ENCODE measurements at places on chromosomes 4 and X.

DNA sequence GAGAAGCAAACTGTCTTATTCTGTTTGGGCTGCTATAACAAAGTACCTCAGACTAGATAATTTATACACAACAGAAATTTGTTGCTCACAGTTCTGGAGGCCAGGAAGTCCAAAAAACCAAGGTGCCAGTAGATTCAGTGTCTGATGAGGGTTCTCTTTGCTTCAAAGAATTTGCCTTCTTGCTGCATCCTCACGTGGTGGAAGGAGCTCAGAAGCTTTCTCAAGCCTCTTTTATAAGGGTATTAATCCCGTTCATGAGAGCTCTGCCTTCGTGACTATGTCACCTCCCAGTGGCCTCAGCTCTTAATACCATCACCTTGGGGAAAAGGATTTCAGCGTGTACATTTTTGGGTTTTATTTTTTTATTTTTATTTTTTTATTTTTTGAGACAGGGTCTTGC lies 20.1 kb downstream of the CA5B start:
- DNase-seq: no peak

GRCh38 chr4:73429826-73430587 lies 6.0 kb upstream of the AFP start:
- no peak for DNase-seq

GRCh38 chr4:104394406-104395167 lies 100.1 kb downstream of the CXXC4 start:
- DNase-seq: no peak

GRCh38 chr4:159204566-159204965 lies 101.7 kb downstream of the RAPGEF2 start:
- no peak for DNase-seq

- DNase-seq: no peak
Observed at GRCh38 chrX:112545051-112545450, 134.7 kb downstream of the LHFPL1 start.

GRCh38 chrX:150907474-150907873 lies 9.0 kb upstream of the CD99L2 start:
- DNase-seq: no peak

- no peak for DNase-seq
Observed at GRCh38 chr4:77913348-77913747, 50.7 kb downstream of the MRPL1 start.

DNA sequence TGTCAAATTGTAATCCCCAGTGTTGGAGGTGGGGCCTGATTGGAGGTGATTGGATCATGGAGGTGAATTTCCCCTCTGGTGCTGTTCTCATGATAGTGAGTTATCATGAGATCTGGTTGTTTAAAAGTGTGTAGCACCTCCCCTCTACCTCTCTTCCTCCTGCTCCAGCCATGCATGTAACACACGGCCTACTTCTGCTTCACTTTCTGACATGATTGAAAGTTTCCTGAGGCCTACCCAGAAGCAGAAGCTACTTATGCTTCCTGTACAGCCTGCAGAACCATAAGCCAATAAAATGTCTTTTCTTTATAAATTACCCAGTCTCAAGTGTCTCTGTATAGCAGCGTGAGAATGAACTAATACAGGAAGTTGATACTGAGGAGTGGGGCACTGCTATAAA lies 61.7 kb upstream of the DDX60 start:
- peak; percentile 63 for DNase-seq

- DNase-seq: no peak
Observed at GRCh38 chr4:77248805-77249204, 91.8 kb downstream of the CCNG2 start.

- DNase-seq: no peak
Observed at GRCh38 chrX:88397551-88397950, 349.5 kb upstream of the CPXCR1 start.

GRCh38 chr4:126264839-126265238 lies 950.1 kb downstream of the FAT4 start:
- no peak for DNase-seq

GRCh38 chrX:110257889-110258288 lies 60.0 kb downstream of the AMMECR1 start:
- no peak for DNase-seq

DNA sequence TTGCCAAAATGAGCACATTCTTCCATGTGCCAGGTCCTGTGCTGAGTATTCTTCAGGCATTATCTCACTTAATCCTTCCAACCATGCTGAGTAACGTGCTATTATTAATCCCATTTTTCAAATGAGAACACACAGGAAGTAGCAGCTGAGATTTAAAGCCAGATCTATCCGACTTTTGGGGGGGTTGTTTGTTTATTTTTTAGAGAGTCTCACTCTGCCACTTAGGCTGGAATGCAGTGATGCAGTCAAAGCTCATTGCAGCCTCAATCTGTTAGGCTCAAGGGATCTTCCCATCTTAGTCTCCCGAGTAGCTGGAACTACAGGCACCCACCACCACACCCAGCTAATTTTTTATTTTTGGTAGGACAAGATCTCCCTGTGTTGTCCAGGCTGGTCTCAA lies 55.5 kb upstream of the TRIM2 start:
- no peak for DNase-seq

DNA sequence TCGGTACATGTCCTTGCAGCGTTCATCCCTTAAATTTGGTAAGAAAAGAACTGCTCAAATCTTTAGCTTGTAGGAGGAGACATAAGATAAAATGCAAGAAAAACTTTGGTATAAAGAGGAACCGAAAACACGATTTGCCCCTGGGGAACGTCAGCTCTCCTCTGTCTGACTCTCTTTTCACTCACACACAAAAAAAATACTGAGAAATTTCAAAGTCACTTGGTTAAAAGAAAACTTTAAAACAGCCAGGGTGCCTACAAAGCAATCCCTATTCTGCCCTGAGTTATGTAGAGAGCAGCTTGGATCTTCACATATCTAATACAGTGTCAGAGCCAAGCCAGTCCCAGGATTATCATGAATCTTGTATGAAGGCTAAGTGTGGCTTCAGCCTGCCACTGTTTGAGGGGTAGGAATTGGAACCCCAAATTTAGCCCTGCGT lies 248.5 kb upstream of the CXXC4 start:
- no peak for DNase-seq

DNA sequence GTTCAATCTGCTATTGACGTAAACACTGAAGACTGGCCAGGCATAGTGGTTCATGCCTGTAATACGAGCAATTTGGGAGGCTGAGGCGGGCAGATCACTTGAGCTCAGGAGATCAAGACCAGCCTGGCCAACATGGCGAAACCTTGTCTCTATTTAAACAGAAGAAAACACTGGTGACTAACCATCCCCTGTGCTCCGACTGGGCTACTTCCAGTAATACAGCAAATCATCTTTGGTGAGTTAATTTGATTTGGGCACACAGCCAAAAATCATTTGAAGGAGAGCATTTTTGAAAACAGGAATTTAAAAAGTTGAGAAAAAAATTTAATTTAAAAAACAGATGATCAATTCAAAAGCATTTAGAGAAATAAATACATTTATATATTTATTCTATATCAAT lies 52.0 kb downstream of the SEC24D start:
- no peak for DNase-seq

DNA sequence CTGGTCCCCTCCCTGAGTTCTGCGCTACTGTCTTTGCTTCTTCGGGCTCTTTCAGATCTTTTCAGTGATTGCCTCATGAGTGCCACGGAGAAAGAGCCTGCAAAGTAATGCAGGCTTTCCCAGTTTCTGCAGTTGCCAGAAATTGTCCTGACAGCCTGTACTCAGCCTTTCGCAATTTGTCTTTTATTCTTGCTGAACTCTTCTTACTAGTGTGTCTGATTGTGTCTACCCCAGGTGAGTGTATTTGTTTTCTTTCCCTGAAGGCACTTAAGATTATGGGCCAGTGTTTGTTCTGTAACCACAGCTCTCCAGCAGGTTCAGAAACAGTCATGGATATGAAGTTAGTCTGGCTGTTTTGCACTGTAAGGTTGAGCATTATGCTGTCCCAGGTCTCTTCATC lies 47.1 kb downstream of the FAM193A start:
- DNase-seq: no peak

DNA sequence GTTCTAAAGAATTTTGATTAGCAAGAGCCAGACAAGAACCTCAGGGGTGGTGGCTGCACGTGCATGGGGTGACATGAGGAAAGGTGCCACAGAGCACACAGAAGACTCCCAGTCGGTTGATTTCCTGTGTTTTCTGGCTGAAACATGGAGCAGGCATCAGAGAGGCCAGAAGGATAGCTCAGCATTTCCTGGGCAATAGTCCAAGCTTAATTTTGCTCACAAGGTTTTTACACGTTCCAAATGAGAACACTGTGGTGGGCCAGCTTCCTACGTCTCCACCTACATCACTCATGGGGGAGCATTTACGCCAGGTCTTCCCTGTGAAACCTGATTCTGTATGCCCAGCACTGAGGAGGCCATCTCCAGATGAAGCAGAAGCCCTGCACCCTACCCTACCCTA lies 212.5 kb upstream of the CLNK start:
- no peak for DNase-seq

DNA sequence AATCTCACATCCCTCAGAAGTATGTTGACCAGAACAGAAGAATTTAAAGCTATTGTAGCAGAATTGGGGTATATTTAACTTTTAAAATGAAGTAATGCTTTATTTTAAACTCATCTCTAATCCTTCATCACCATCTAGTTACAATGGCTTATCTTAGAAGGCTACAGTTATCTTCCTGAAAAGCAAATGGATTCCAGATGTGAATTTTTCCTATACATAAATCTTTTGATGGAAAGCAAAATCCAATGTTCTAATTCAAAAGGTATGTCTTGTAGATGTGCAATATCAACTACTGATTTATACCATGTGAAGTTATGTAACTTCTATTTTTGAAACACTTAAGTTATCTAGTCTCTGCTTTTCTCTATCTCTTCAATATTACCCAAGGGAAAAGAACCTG lies 47.6 kb downstream of the CCNG2 start:
- no peak for DNase-seq

DNA sequence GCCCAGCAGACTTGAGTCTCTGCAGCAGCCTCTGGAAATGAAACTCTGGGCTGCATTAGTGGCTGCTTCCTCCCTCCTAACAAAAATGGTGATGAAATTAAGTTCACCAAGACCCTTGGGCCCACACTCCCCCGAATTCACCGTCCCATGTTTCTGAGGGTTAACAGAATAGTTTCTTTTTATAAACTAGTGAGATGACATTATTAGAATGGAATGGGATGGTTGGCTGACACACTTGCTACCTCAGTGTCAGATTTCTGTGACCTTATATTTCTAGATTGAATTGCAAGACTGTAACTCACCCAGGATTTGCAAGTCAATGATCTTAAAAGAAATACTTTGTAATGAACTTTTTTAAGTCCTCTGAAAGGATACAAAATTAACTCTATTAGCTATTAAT lies 127.1 kb downstream of the SHROOM3 start:
- DNase-seq: no peak

GRCh38 chr4:131159261-131159660 lies 1989.8 kb upstream of the PCDH10 start:
- DNase-seq: no peak

- DNase-seq: peak; percentile 73
Observed at GRCh38 chr4:83112678-83113428, 1.7 kb downstream of the PLAC8 start.

GRCh38 chrX:43643662-43644061 lies 12.4 kb upstream of the MAOA start:
- no peak for DNase-seq

DNA sequence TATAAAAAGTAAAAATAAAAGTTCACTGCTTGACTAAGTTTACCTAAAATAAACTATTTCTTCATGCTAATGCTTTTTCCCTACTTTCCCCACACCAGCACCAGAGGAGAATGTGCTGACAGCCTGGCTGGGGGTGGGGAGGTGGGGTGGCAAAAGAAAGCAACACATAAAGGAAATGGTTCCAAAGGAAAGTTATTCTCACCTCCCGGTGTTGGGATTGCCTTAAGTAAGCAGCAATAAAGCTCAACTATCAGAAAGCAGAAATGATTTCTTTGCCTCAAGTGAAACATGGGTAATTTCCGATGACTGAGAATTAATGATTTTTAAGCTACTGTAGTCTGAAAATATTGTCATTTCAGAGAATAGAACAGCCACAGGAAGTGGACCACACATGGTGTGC lies 84.5 kb upstream of the DKK2 start:
- no peak for DNase-seq

GRCh38 chrX:38371641-38372040 lies 19.2 kb downstream of the OTC start:
- no peak for DNase-seq

DNA sequence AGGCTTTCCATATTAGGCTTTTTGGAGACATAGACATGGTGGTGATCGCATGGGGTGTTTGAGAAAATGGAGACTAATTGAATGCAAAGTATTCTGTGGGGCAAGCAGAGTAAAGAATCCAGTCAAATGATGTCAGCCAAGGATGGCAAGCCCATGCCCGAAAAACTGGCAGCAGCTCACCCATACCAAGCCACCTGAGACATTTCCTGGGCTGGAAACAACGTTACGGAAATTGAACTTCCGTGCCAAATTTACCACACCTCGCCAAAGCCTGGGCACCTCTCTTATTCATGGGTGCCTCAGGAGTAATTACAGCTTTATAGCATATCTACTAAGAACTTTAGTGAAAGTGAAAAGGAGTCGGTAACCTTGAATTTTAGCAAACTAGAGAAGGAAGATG lies 166.4 kb downstream of the CBR4 start:
- DNase-seq: no peak

DNA sequence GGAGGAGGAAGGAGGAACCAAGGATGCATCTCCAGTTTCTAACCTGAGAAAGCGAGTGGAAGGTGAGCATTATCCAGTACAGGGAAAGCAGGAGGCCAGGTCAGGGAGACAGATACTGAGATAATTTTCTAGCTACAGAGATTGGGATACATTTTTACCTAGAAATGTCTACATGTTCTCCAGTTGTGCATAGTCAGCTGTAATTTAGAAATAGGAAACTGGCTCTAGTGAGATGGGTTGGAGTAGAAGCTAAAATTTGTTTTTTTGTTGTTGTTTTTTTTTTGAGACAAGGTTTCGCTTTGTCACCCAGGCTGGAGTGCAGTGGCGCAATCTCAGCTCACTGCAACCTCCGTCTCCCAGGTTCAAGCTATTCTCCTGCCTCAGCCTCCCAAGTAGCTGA lies 71.3 kb downstream of the FNIP2 start:
- no peak for DNase-seq

DNA sequence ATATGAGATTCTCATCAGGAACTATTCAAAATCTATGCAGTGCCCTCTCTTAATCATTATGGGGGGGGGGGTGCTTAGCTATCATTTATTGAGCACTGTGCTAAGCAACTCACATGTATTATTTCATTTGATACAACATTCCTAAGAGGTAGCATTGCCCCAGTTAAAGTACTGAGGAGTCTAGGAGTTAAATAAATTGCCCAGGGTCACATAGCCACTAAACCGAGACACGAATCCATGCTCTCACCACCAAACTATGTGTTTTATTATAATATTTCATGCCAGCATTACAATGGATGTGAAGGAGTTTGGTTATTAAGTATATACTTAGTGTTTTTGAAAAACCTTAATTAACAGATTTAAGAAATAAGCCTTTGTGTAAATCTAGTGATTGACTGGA lies 131.4 kb downstream of the CBR4 start:
- DNase-seq: no peak

GRCh38 chr4:169314906-169315305 lies 44.1 kb upstream of the SH3RF1 start:
- no peak for DNase-seq

- DNase-seq: no peak
Observed at GRCh38 chrX:50111742-50112141, 89.1 kb downstream of the AKAP4 start.

- no peak for DNase-seq
Observed at GRCh38 chr4:184957446-184958115, 60.7 kb upstream of the HELT start.

Measured in KBM-7 (cell line).